ENCODE measurements at places on chromosomes 1 and 21. TPM values are rescaled to one million over a fixed set of nuclear protein-coding genes. Genes with fewer than 3 reads are reported as not detected.

The STK40 gene
- 62.6 TPM for total RNA-seq

The C1orf94 gene
- total RNA-seq: not detected

The CCDC181 gene
- total RNA-seq: 0.96 TPM

The ANXA9 gene
- total RNA-seq: not detected

The FAM151A gene
- 1.0 TPM for total RNA-seq

The DISP1 gene
- total RNA-seq: 5.3 TPM

The F5 gene
- 2.6 TPM for total RNA-seq

The CDA gene
- total RNA-seq: 3.1 TPM

The HPCAL4 gene
- 0.07 TPM for total RNA-seq

- no peaks in the 10 kb centered on the region for H3K36me3 ChIP-seq
- no peak overlapping the region for H3K4me3 ChIP-seq
- peak; percentile 47 for DNase-seq
- no peaks in the 10 kb centered on the region for H3K27me3 ChIP-seq
- H3K27ac ChIP-seq: peak overlapping the region; percentile 49
Observed at GRCh38 chr1:67646145-67647035, 38.6 kb upstream of the GADD45A start.

DNA sequence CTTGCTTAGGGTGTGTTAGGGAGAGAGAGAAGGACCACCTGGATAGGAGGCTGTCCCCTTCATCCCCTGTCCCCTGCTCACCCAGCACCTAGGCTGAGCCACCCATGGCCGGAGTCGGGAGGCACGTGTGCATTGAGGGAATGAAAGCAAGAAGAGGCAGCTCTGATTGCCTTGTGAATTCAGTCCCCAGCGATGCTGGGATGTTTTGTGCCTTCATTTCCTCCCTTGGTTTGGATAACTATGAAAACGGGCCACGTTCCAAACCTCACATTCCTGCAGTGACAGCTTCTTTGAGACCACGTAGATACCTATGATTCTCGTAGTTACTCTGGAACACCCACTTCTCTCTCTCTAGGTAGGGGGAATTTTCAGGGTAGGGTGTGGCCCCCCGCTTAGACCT, 67.1 kb downstream of the MAN1C1 start:
- H3K27ac ChIP-seq: no peak overlapping the region
- H3K27me3 ChIP-seq: no peaks in the 10 kb centered on the region
- H3K4me1 ChIP-seq: peaks cover 8% of the 10 kb centered on the region
- H3K36me3 ChIP-seq: no peaks in the 10 kb centered on the region
- no peak overlapping the region for H3K4me3 ChIP-seq

DNA sequence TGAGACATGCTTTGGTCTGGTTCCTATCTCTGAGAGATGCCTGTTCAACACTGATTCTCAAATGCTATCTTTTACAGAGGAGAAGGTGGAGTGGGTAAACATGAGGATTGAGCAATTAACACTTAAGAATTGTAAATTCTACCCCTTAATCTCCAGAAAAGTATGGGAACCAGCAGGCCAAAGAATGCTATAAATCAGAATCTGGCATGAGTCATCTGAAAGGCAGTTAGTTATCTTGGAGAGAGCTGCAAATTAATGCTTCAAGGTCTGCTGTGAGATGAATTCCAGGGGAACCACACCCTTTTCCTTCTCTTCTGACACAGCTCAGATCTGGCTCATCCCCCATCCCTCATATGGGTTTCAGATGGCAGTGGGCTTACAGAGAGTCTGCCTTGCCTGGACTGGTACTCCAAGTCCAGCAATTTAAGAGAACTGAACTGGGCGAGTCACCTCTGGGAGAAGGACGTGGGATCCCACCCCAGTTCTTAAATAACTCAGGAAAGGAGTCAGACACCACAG, 5.2 kb downstream of the S100A10 start:
- no peaks in the 10 kb centered on the region for H3K27me3 ChIP-seq
- DNase-seq: no peak
- H3K27ac ChIP-seq: no peak overlapping the region

DNA sequence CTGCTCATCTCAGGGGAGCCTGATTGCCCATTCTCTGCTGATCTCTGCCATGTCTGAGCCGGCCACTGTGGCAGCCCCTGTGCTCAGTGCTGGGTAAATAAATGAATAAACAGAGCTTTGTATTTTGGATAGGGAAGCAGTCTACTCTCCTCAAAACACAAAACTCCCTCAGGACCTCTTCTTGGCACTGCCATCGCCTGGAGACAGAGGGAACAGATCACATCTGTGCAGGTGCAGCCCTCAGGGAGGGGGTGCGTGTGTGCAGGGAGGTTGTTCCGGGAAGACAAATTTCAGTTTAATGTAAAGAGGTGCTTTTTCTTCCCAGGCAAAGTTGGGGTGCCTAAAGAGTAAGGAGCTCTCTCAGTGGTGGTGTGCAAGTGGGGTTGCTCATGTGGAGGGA, 7.7 kb upstream of the FAM167B start:
- H3K4me3 ChIP-seq: no peak overlapping the region
- no peak overlapping the region for H3K27ac ChIP-seq
- DNase-seq: no peak
- H3K36me3 ChIP-seq: no peaks in the 10 kb centered on the region

- no peak overlapping the region for H3K4me3 ChIP-seq
- H3K27me3 ChIP-seq: no peaks in the 10 kb centered on the region
- H3K36me3 ChIP-seq: no peaks in the 10 kb centered on the region
- no peak for DNase-seq
- H3K4me1 ChIP-seq: no peaks in the 10 kb centered on the region
- H3K27ac ChIP-seq: no peak overlapping the region
Observed at GRCh38 chr1:246476771-246477170, 30.3 kb downstream of the SMYD3 start.

- no peak overlapping the region for H3K4me3 ChIP-seq
- DNase-seq: no peak
- H3K27me3 ChIP-seq: peaks cover 19% of the 10 kb centered on the region
- no peaks in the 10 kb centered on the region for H3K36me3 ChIP-seq
Observed at GRCh38 chr1:63189677-63190076, 132.7 kb upstream of the FOXD3 start.

- no peak overlapping the region for H3K27ac ChIP-seq
- peaks cover 40% of the 10 kb centered on the region for H3K4me1 ChIP-seq
- no peak overlapping the region for H3K4me3 ChIP-seq
- DNase-seq: no peak
Observed at GRCh38 chr1:2283371-2283990, 55.4 kb downstream of the SKI start.

GRCh38 chr1:62417351-62417999, 19.4 kb upstream of the USP1 start:
- H3K36me3 ChIP-seq: no peaks in the 10 kb centered on the region
- no peak for DNase-seq
- H3K4me1 ChIP-seq: no peaks in the 10 kb centered on the region
- no peak overlapping the region for H3K4me3 ChIP-seq
- H3K27me3 ChIP-seq: peaks cover 7% of the 10 kb centered on the region

DNA sequence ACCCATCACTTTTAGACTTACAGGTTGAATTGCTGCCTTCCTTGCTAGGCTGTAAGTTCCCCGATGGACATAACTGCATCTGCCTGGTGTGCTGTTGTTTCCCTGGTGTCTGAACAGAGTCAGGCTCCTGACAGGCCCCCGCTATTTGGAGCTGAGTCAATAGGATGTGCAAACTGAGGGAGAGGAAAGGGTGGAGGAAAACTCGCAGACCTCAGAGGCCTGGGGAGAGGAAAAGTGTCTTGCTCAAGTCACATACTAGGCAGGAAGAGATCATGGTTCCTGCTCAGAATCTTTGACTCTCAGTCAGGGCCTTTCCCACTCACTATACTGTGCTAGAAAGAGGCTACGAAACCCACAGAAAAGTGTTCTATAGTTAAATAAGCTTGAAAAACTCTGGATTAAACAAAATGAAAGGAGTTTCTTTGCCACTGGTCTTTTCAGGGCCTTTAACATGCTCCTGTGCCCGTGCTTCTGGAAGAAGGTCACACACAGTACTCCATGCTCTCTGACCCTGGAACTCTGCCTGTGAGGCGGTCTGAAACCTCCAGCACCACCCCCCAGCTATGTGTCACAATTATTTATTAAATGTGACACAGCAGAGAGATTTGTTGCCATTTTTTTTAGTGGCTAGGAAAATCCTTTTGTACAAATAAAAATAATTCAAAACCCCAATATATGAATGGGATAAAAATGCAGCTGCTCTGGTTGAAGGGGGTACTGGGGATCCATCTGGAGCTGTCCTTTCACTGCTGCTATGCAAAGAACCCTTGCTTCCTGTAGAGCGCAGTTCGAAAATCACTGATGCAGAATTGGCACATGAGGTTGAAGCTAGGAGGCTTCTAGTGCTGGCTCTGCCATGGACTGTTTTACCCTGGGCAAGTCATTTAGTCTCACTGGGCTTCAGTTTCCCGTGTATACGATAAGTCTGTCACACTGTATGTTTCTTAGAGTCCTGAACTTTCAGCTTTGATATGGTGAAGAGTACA, 20.1 kb upstream of the CDCP2 start:
- no peaks in the 10 kb centered on the region for H3K4me1 ChIP-seq
- no peak overlapping the region for H3K4me3 ChIP-seq
- H3K27ac ChIP-seq: no peak overlapping the region
- H3K36me3 ChIP-seq: no peaks in the 10 kb centered on the region
- H3K27me3 ChIP-seq: no peaks in the 10 kb centered on the region

DNA sequence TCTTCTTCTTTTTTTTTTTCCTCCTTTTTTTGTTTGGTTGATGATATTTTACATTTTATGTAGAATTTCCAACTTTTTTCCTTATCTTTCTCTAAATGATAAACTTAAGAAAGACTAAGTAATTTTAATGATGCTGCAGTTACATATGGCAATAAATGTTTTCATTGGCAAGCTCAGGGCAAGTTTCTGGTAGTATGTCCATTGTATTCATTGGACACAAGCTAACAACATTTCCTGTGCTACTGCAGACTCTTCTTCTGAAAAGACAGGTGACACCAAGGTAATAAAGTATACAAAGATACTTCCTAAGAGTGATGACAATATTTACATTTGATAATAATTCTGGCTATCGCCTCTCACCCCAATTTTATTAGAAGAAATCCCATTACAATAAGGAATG, 219.2 kb upstream of the NFIA start:
- H3K27me3 ChIP-seq: no peaks in the 10 kb centered on the region
- no peaks in the 10 kb centered on the region for H3K36me3 ChIP-seq
- no peak overlapping the region for H3K4me3 ChIP-seq
- no peak overlapping the region for H3K27ac ChIP-seq
- no peak for DNase-seq

- no peak overlapping the region for H3K27ac ChIP-seq
- H3K4me1 ChIP-seq: no peaks in the 10 kb centered on the region
- no peak overlapping the region for H3K4me3 ChIP-seq
Observed at GRCh38 chr21:29033871-29034270, 9.4 kb downstream of the USP16 start.
